ENCODE measurements at places on chromosomes 12 and 14. TPM values are rescaled to one million over a fixed set of nuclear protein-coding genes. Genes with fewer than 3 reads are reported as not detected.

Gene CMAS
- 26.9 TPM for total RNA-seq

Gene BEGAIN
- total RNA-seq = 3.8 TPM

Gene TEAD4
- 24.2 TPM for total RNA-seq

Gene OVCH1
- total RNA-seq = 1.8 TPM

Gene C3AR1
- total RNA-seq = 36.6 TPM

Gene GOLGA3
- total RNA-seq = 51.3 TPM

Gene OR10P1
- total RNA-seq = not detected

Gene KRT78
- total RNA-seq = not detected

Gene MMP19
- 44.0 TPM for total RNA-seq

Gene ZDHHC22
- total RNA-seq = not detected

Gene OR6C76
- not detected for total RNA-seq

Gene P2RX2
- total RNA-seq = 3.0 TPM

Gene PHETA1
- 26.4 TPM for total RNA-seq

Gene ABCD2
- total RNA-seq = 1.7 TPM

Gene TAS2R20
- 8.8 TPM for total RNA-seq

Gene SLC39A5
- not detected for total RNA-seq

Gene CISTR
- not detected for total RNA-seq

- DNase-seq = no peak
Measured at GRCh38 chr14:71666571-71667145, 265.6 kb upstream of the RGS6 start.

GRCh38 chr14:77186911-77187648 lies 5.5 kb downstream of the TMEM63C start:
- no peak for DNase-seq

DNA sequence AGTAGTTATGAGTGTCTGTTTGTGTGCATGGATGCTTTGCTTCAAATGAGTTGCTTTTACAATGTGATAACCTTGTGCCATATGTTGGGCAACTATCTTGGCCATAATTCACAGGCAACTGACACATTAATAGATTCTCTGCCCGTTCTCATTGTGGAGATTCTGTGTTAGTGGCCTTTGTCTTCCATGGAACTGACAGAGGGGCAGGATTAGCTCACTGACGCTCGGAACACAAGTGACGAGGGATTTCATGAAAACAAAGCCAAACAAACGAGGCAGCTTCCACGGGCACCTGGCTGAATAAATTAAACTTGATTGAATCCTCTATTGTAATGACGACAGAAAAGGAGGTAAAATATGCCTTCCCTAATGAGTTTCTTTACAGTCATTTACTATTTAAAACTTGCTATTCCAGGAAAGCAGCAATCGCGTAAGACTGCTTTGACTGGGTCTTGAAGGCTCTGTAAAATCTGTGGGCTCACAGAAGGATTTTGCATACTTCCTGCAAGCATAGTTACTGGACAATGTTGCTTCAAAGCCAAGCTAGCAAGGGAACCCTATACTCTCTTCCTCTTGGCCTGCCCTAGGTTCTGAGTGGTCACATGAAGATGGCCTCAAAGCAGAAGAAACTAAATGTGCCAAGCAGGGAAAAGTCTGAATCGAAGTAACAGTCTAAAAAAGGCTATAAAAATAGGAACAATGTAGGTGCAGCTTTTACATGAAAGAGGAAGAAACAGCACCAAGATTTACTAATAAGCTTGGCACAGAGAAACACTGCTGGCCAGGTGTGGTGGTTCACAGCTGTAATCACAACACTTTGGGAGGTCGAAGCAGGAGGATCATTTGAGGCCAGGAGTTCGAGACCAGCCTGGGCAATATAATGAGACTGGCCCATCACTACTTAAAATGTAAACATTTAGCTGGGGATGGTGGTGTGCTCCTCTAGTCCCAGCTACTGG lies 28.1 kb upstream of the SINHCAF start:
- no peak for DNase-seq

GRCh38 chr14:22276913-22277816 lies 311.9 kb downstream of the DAD1 start:
- no peak for DNase-seq

DNA sequence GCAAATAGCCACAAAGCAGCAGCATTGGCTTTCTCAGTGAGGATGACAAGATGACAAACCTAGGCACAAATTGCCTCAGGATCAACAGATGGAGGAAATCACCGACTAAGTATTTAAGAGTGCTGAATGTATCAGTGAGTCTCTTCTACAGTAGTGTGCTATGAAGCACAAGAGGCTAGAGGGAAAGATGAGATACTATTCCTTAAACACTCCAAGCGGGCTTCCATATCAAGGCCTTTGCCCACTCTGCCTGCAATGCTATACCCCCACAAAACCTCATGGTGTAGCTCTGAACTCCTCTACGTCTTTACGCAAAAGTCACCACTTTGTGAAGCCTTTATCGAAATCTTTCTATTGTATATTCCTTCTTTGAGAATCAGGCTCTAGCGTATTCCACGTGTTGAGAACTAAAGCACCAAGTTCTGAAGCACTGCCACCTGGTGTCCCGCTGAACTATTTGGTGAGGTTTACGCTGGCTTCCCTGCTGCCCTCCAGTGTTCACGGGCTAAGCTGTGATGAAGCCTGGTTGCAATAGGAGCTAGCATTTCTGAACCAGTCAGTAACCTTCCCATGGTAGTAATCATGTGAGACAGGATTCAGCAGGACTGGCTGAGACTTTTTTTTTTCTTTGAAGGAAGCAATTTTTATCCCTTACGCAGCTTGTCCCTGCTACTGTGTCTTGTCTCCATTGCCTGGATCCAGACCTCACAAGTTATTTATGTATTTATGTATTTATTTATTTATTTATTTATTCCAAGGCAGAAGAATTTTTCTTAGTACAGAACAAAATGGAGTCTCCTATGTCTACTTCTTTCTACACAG lies 426.5 kb upstream of the OR4E1 start:
- peak; percentile 69 for DNase-seq

- peak; percentile 88 for DNase-seq
Measured at GRCh38 chr14:64704743-64705380, 638 bp downstream of the PLEKHG3 start.

- DNase-seq = peak; percentile 80
Measured at GRCh38 chr12:48938805-48939204, 13.5 kb upstream of the FKBP11 start.

- DNase-seq = no peak
Measured at GRCh38 chr12:122544537-122544936, 17.5 kb downstream of the KNTC1 start.

DNA sequence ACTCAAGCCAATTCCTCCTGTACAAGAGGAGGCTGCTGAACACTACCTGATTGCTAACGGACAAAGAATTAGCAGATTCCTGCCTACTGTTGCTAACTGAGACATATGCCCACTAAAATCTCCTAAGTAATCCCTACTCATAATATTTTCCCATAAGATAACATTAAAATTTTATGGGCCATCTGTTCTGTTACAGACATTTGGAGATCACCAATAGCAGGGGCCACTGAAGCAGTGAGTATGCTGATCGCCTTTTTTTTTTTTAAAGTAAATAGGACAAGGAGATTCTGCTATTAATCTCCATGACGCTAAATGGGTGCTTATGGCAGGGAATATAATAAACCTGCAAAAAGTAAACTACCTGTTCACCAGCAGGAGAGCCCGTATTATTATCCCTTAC lies 292.9 kb downstream of the MED13L start:
- no peak for DNase-seq

GRCh38 chr12:124007826-124008570 lies 35.0 kb downstream of the ZNF664 start:
- DNase-seq = no peak

- DNase-seq = no peak
Measured at GRCh38 chr12:28777603-28778365, 371.3 kb upstream of the FAR2 start.

DNA sequence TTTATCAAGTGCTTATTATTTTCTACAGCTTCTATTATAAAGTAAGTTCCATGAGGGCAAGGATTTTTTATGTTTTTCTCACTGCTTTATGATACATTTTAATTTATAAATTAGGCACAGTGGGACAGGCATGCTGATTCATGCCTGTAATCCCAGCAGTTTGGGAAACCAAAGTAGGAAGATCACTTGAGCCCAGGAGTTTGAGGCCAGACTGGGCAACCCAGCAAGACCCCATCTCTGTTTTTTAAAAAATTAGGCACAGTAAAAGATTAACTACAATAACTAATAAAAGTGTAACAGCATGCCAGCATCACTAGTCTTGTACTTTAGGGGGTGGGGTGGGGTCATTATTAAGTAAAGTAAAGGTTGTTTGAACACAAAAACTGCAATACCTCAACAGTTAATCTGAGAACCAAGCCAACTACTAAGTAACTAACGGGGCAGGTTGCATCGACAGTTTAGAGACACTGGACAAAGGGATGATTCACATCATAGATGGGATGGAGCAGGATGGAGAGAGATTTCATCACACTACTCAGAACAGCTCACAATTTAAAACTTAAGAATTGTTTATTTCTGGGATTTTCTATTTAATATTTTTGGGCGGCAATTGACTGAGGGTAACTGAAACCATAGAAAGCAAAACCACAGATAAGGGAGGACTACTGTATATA lies 119.5 kb downstream of the PLEKHA5 start:
- DNase-seq = no peak

- DNase-seq = peak; percentile 48
Measured at GRCh38 chr14:100334904-100335303, 11.8 kb downstream of the SLC25A47 start.

All from spleen (tissue), 13 donors.